Effector memory CD8-positive, alpha-beta T cell (primary cell): ENCODE measurements at places on chromosomes 12 and 14.
A peak's percentile ranks its signal among the peaks of the same experiment; 100 is the strongest.

DNA sequence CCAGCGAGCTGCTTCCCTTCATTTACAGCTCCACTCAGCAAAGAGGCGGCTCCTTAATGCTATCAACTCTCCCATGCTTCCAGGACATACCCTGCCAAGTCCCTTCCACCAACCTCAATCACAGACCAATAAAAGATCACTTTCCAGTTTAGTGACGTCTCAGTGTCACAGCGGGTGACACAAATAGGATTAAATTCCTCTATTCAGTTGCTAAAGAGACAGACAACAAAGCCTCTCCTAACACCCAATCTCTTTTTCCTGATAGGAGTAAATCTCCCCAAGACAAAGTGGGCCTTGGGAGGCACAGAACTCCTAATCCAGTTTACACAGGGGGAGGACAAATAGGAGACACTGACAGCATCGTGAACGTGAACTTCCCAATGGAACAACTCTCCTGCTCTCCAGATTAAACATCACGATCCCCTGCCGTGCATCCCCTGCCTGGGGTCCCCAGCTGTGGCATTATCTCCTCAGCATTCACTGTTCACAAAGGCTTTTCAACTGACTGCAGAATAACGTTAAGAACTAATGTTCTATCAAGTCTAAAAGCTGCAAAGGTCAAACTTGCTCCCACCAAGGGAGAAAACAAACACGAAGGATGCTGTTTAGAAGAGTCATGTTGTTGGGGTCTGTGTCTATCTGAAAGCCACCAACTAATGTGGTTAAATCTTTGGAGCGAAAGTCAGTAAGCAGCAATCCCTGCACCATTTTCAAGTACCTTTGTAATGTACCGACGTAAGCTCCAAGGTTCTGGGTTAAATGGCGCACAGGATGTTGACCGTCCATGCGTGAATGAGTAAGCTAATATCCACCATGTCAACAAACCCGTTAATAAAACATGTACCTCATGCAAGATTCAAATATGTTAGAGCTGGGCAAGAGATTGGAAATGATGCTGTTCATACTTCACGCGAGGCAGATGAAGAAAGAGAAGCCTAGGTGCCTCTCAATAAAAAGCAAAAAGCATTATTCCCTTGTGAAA is 31.5 kb downstream of the TMEM132D start:
- no peak for DNase-seq

GRCh38 chr12:66665435-66665985 is 13.4 kb downstream of the GRIP1 start:
- no peak for DNase-seq

DNA sequence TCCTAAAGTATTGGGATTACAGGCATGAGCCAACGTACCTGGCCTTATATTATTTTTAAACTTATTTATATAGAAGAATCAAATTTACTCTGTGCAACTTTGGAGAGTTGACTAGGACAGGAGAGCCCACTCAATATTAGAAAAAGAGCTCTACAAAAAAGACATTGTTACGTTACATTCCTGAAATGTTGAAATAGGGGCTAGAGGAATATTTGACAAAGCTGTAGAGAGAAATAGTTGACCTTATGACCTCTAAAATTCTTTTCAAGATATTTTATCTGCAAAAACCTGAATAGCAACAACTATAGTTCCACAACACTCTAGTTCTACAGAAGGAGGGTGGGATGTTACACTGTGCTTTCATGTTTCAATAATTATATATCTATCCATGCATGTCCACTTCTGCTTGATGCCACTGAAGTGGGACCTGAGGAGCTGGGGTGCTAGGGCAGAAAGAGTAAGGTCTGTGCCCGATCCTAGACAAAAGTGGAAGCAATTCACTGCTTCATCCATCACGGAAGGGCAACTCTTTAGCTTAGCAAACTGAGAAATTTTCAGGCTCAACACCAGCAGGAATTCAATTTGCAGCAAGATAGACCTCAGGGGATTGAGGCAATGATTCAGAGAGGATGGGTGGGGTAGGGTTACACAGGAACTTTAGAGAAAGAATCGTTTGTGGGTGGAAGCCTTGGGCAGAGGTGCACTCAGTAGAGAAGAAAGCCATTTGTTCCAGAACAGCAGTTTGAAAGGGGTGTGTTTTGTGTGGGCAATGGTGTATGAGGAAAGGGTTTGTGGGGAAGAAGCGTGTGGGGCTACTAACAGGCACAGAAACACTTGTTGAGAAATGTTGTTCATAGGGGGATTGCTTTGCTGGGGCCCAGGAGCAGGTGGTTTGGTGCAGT is 16.0 kb upstream of the RNASE10 start:
- DNase-seq, result no peak

DNA sequence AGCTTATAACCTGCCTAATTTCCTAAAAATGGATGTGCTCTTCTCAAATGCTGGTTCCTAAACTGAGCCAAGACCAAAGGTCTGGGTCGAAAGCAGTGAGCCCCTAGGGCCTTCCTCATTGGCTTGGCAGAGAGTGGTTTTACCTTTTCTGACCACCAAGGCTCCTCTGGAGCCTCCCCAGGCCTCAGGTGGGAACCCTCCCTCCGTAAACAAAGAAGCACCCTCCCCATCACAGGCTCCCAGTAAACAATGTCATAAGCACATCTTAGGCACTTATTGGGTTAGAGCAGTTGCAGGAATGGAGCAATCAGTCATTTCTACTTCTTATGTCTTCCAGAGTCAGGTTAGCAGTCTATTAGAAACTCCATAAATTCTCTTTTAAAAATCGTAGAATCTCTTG is 6.0 kb downstream of the CHPT1 start:
- DNase-seq, result no peak

GRCh38 chr14:79825046-79825521 is 386.2 kb downstream of the DIO2 start:
- DNase-seq, result no peak

- peak; percentile 61 for DNase-seq
Observed at GRCh38 chr14:23559010-23559925, 3.2 kb downstream of the THTPA start.

DNA sequence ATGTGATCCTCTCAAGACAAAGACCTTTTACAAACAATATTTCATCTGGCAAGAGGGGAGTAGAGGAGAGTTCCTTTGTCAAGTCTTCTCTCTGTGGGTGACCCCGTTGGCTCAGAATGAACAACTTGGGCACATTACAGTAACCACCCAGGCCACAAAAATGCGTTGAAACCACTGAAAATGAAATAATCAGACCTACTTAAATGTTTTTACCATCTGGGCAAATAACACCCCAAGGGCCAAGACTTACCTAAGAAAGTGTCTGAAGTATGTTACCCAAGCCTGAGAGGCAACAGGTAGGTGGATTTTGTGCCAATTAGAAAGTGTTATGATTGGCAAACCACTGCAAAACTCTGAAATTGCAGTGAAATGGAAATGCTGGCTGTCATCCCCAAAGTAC is 1.3 kb downstream of the TC2N start:
- no peak for DNase-seq

DNA sequence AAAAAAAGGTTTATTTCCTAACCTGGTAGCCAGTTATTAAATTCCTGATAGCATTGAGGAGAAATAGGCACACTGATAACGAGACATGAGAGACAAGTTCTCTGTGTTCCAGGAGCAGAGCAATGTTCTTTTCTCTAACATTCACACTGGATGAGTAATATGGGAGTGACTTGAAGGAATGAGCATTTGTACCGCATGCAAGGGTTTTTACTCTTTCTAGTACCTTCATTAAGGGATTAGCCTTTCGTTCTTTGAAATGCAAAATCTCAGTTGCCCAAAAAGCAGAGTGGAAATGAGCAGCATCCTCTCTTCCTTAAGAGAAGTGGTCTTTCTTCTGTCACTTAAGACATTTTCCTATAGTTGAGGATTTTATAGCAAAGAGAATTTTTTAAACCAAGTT is 54.7 kb downstream of the FGD4 start:
- no peak for DNase-seq
